Right cardiac atrium (tissue), 5 donors: ENCODE measurements at places on chromosomes 3 and 15. TPM values are rescaled to one million over a fixed set of nuclear protein-coding genes. Genes with fewer than 3 reads are reported as not detected.

GRCh38 chr3:16382845-16383244 is 117.8 kb downstream of the OXNAD1 start:
- DNase-seq, result no peak

DNA sequence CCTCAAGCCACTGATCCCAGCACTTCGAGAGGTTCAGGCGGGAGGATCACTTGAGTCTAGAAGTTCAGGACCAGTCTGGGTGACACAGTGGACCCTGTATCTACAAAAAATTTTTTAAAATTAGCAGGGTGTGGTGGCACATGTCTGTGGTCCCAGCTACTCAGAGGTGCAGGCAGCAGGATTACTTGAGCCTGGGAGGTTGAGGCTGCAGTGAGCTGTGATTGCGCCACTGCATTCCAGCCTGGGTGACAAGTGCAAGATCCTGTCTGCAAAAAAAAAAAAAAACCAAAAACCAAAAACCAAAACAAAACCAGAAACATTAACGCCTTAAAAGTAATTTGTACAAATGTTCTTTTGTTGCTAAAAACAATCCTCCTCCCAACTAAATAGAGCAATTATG is 27.9 kb upstream of the SLC12A8 start:
- DNase-seq, result peak; percentile 47

DNA sequence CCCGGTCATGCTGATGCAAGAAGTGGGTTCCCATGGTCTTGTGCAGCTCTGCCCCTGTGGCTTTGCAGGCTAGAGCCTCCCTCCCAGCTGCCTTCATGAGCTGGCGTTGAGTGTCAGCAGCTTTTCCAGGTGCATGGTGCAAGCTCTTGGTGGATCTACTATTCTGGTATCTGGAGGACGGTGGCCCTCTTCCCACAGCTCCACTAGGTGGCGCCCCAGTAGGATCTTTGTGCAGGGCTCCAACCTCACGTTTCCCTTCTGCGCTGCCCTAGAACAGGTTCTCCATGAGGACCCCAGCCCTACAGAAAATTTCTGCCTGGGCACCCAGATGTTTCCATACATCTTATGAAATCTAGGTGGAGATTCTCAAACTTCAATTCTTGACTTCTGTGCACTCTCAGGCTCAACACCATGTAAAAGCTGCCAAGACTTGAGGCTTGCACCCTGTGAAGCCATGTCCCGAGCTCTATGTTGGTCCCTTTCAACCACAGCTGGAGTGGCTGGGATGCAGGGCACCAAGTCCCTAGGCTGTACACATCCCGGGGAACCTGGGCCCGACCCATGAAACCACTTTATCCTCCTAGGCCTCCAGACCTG is 238.4 kb upstream of the MDFIC2 start:
- DNase-seq, result peak; percentile 84

IMPG2 gene
- total RNA-seq, result 0.37 TPM

SCG5 gene
- not detected for total RNA-seq
